ENCODE measurements at places on chromosomes 3 and 15.

DNA sequence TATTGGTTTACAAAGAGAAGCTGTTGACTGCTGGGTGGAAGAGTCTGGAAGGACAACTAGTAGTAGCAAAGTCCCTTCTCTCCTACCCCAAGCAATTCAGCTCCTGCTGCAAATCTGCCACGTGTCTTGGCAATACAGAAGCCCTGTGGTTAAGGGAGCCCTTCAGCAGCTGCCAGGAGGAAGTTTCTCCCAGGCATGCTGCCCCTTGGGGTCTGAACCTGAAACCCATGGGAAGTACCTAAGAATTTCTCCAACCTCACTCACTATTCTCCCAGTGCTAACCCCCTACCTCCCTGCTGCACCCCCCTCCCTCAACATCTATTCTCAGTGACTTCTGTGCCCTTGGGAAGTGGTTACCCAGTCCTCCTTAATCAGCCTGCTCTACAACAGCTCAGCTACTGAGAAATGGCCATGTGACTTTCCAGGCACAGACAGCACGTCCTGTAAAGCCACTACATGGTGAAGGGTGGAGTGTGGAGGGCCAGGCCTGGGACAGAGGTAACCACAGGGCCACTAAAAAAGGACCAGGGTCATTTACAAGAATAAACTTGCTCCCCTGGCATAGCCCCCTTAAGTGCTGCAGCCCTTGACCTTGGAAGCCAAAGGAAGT is 316.6 kb downstream of the NTRK3 start:
- no peak for DNase-seq

GRCh38 chr15:51844747-51845426 is 15.4 kb downstream of the TMOD3 start:
- no peak for DNase-seq

- no peak for DNase-seq
Observed at GRCh38 chr15:57540211-57540610, 51.5 kb upstream of the MYZAP start.

DNA sequence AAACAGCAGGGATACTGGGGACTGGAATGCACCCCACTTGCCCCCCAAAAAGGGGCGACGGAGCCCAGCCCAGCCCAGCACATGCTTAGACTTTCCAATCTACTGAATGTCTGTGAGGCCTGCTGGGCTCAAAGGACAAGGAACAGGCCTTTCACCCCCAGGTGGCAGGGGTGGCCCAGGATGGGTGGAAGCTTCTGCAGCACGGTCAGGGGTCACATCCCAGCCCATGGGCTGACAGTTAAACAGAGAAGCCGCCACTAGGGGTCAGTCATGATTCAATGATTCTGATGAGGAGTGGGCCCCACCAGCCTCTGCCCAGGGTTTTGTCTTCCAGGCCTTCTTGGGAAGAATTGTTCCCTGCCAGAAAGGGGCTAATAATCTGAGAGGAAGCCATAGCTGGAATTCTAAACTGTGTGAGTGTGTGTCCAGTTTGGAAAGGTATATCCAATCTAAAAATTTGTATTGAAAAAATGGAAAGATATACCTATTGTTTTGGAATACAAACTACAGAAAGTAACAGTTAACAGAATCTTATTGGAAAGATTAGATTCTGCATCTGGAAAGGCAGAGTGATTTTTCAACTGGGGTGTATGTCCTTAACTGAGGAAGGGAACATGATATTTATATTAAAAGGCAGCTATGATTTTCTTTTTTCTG is 2.2 kb downstream of the CHRNB4 start:
- peak; percentile 20 for DNase-seq

- peak; percentile 2 for DNase-seq
Observed at GRCh38 chr3:65412588-65412987, 626.1 kb downstream of the MAGI1 start.

GRCh38 chr15:63180746-63181145 is 8.7 kb upstream of the RAB8B start:
- no peak for DNase-seq
